ENCODE measurements at places on chromosomes 5 and 9.

DNA sequence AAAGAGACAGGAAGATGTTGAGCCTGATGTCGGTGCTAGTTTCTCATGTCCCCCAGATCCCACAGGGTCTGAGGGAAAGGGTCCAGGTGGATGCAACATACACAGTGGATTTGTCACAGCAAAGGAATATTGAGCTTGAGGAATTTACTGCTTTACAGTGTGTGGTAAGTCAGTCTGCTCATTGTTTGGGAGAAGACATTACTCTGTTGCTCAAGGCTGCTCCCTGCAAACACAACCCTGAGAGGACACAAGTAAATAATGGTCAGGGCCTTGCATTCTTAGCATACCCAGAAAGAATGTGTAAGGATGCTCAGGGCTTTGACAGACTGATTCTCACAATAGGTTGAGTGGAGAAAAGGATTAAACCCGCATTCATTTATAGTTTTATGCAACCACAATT is 7.3 kb upstream of the MAN2A1 start:
- DNase-seq: no peak

DNA sequence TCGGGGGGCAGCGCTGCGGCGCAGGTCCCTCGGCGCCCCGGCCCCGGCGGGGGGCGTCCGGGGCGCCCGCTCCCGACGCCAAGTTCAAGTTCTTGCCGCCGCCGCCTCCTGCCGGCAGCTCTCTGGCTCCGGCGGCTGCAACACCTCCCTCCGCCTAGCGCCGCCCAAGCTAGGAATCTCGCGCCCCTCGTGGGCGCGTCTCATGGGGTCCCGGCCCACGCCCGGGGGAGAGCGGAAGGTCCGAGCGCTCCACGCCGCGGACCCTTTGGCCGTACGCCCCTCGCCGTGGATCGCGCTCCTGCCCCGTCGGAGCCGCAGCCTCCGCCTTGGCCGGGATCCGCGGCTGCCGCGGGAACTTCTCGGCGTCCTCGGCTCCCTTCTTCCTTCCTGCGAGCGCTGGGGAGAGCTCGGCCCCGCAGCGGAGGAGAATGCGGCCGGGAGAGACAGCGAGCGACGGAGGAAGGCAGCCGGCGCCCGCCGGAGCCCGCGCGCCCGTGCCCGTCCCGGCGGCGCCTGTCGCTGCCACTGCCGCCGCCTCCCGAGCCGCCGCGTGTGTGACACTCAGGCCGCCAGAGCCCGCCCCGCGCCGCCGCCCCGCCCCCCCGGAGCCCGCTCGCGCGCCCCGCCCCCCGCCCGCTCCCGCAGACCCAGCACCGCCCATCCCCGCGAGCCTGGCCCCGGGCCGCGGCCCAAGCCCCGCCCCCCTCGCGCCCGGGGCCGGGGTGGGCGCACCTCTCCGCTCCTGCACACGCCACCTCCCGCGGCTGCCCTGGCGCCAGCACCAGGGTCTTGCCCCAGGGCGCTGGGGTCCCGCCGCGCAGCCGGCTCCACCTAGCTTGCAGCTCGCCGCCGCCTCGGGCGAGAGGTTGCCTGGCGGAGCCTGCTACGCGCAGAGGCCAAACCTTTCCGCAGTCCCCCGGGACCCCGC is at the start of gene SHB:
SHB (minus strand) TSS at position 527 of the 928 bp plus-strand sequence. CDS start 582 bp downstream, outside the sequence.
- DNase-seq: peak; percentile 85

DNA sequence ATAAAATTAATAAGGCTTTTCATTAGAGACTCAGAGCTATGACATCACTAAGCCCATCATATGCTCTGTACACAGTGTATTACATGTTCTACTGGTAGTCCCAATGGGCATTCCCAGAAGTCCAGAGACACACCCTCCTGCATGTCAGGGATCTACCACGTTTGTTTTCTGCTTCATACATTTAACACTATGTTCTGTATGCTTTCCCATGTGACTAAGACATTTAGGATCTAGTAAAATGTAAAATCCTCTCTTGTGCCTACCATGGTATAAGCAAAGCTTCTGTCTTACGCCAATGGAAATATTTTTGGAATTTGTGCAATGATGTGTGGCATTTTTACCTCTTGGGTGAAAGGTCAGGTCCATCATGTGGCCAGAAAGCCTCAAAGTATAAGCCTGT is 192.4 kb downstream of the ADAMTSL1 start:
- no peak for DNase-seq

DNA sequence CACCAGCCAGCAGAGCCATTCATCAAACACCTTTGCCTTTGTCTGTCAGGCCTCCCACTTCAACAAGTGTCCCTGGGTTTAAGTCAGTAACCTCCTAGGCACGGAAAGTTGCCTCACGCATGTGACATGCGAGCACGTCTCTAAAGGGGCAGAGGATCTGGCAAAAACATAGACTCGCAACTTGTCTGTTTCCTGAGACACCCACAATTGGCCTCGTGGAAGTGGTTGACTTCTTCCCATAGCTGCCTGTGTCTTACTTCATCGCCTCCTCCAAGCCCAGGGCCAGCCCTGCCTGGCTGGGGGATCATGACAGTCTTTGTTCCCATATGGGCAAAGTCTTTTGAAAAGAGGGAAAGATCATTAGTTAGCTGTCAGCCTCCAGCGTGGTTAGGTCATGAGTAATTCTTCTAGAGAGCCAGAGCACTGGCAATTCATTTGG is 35.5 kb upstream of the GLRX start:
- no peak for DNase-seq

Data from D721Med (cell line).